ENCODE measurements at places on chromosomes 4 and X.

- no peak for DNase-seq
Measured at GRCh38 chr4:76120199-76120598, 28.0 kb downstream of the NUP54 start.

DNA sequence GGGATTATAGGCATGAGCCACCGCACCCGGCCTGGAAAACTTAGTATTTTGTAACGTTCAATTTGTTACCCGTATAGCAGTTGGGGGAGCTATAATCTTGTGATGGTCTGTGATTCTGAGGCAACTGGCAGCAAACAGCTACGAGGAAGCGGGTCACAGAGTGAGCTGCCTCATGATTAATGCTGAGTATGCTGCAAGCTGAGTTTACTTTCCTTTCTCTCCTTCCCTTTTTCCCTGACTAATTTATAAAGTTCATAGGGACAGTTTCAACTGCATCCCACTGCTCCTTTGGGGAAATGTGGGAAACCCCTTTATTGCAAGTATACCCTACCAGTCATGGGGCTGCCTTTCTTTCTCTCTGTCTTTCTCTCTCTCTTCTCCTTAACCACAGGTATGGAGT is 17.7 kb upstream of the ELOVL6 start:
- DNase-seq: no peak

GRCh38 chr4:83231620-83232076 is 53.0 kb downstream of the COQ2 start:
- DNase-seq: no peak

DNA sequence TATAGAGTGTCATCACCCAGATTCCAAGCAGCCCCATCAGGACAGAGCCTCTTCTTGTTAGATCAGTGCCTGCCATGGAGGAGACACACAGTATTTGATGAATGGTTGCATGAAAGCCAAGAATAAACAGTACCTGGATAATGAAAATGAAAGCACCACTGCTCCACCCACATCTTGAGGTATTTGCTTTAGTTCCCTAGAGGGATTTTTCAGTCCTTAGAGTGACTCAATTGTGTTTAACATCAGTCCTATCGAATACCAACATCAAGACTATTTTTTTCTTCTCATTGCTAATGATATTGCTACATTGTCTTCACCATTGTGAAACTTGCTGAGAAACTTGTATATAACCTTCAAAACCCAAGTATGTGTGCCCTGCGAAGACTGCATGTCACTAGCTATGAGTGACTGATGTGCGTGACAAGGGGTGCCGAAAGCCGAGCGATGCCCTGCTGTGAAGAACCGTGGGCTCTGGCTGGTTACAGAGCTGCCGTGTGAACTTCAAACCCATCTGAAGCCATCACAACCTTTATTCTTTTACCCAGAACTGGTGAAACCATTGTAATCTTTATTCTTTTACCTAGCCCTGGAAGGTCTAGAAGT is 211.3 kb upstream of the FAT1 start:
- DNase-seq: no peak

GRCh38 chr4:100722866-100723459 is 205.1 kb upstream of the EMCN start:
- no peak for DNase-seq

- DNase-seq: no peak
Measured at GRCh38 chrX:124269881-124270280, 62.6 kb upstream of the TEX13D start.

GRCh38 chr4:4406455-4407298 is 19.8 kb downstream of the NSG1 start:
- DNase-seq: no peak

GRCh38 chrX:23483396-23483795 is 148.7 kb downstream of the PTCHD1 start:
- DNase-seq: no peak

All from H9 (cell line).